Ovary (tissue), 10 donors: ENCODE measurements at places on chromosomes 12 and 14. TPM values are rescaled to one million over a fixed set of nuclear protein-coding genes. Genes with fewer than 3 reads are reported as not detected.

The OVCH1 gene
- total RNA-seq: 0.10 TPM

The ADCY4 gene
- total RNA-seq: 11.3 TPM

The TOMM20L gene
- total RNA-seq: not detected

The IL23A gene
- 0.23 TPM for total RNA-seq

The CAPRIN2 gene
- 27.8 TPM for total RNA-seq

The C12orf50 gene
- total RNA-seq: 0.28 TPM

The SLC2A13 gene
- total RNA-seq: 5.9 TPM

DNA sequence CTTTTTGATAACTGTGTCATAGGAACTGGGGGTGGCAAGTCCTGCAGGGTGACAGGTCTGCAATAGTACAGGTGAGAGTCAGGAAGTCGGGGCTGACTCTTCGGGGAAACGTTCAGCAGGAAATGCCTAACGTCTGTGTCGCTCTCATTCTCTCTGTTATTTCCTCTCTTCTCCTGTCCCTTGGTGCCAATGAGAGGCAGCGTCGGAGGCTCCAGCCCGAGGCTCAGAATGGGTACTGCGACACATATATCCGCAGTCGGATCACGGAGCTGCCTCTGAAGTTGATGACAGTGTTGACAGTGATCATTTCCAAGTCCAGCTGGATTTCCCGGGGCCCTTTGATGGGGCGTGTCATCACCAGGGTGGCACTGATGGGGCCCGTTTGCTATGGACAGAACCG, 2.7 kb upstream of the TC2N start:
- H3K27me3 ChIP-seq: no peaks in the 10 kb centered on the region
- H3K4me1 ChIP-seq: no peaks in the 10 kb centered on the region
- no peak overlapping the region for H3K27ac ChIP-seq
- no peaks in the 10 kb centered on the region for H3K36me3 ChIP-seq
- DNase-seq: no peak

DNA sequence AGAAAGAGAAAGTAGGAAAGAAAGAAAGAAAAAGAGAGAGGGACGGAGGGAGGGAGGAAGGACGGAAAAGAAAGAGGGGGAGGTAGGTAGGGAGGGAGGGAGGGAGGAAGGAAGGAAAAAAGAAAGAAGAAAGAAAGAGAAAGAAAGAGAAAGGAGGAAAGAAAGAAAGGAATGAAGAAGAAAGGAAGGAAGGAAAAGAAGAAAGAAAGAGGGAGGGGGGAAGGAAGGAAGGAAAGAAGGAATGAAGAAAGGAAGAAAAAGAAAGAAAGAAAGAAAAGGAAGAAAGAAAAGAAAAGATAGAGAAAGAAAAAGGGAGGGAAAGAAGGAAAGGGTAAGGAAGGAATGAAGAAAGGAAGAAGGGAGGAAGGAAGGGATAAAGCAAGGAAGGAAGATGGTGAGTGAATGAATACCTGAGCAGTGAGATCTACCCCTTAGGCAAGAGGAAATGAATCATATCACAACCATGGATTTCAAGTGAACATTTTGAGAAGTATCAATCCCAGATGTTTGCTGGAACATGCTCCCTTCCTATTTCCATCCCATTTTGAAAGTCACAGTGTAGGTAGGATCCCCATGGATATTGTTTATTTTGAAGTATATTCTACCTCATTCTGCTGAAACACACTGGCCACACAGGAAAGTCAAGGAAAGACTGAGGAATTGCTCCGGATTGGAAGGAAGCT, 639.4 kb upstream of the TBX3 start:
- peaks cover 6% of the 10 kb centered on the region for H3K4me1 ChIP-seq
- DNase-seq: no peak
- H3K27ac ChIP-seq: no peak overlapping the region
- no peaks in the 10 kb centered on the region for H3K27me3 ChIP-seq
- H3K36me3 ChIP-seq: no peaks in the 10 kb centered on the region

DNA sequence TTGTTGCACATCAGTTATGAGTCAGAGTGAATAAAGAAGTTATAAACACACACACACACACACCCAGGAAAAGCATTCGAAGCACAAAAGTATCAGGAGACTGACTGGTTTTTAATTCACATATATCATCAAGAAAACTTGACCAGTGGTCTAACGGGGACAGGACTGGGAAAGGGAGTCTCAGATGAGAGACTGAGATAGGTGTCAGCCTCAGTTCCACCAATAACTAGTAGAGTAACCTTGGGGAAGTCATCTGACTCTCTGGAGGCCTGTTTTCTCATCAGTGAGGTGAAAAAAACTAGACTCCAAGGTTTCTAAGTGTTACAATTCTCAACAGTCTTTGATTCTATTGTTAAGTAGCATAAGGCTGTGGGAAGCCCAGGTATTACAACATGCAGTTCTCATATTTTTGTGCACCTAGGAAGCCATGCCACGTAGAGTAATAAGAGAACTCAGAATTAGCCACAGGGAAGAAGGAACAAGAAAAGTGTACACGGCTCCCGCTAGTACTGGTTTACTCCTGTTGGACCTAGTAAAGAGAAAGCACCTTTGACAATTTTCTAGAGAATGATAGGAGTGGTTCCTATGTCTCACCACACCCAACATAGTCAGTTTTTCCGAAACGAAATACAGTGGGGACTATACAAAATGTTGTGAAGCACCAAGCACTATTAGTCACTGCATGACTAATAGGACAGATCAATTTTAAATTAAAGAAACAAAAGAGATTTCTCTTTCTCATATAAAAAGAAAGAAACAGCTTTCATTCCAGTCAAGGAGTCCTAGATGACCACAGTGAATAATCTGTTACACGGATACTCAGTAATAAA, 5.0 kb downstream of the PPTC7 start:
- no peaks in the 10 kb centered on the region for H3K36me3 ChIP-seq
- DNase-seq: no peak
- H3K27ac ChIP-seq: no peak overlapping the region
- H3K4me3 ChIP-seq: peak overlapping the region; percentile 4

GRCh38 chr12:52772188-52772587, 5.0 kb downstream of the KRT76 start:
- no peak overlapping the region for H3K27ac ChIP-seq
- H3K4me1 ChIP-seq: no peaks in the 10 kb centered on the region
- no peaks in the 10 kb centered on the region for H3K27me3 ChIP-seq
- DNase-seq: no peak
- H3K4me3 ChIP-seq: no peak overlapping the region
- no peaks in the 10 kb centered on the region for H3K36me3 ChIP-seq

DNA sequence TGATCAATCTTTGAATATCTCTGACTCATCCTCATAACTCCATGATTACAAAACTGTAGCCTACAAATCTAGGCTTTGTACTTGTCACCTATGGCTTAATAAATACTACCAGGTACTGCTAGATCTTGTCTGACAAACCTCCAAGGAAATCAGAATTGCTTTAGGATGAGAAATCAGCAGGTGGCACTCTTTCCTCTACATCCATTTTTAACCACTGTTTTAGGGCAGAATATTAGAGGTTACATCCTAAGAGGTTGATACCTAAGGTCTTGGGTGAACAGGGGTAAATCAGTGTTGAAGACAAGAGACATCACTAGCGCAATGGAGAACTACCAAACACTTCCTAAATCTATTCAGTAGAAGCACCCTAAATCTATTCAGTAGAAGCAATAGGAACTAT, 63.1 kb upstream of the SOX5 start:
- H3K4me1 ChIP-seq: no peaks in the 10 kb centered on the region
- H3K4me3 ChIP-seq: no peak overlapping the region
- H3K27ac ChIP-seq: no peak overlapping the region
- no peaks in the 10 kb centered on the region for H3K36me3 ChIP-seq

- no peak overlapping the region for H3K4me3 ChIP-seq
- H3K36me3 ChIP-seq: no peaks in the 10 kb centered on the region
- H3K27ac ChIP-seq: no peak overlapping the region
- DNase-seq: no peak
These were observed 21.1 kb upstream of the ARID2 start for GRCh38 chr12:45708363-45708762.

DNA sequence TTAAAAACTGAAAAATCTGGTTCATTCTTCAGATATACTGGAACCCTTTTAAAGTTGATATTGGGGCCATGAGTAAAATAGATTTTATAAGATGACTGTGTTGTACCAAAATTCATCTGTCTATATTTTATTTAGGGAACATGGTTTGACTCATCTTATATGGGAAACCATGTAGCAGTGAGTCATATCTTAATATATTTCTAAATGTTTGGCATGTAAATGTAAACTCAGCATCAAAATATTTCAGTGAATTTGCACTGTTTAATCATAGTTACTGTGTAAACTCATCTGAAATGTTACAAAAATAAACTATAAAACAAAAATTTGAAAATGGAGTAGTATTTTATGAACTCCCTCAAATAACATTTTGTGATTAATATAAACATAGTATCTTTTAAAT, 14.2 kb downstream of the PTGER2 start:
- DNase-seq: no peak
- no peak overlapping the region for H3K4me3 ChIP-seq
- no peaks in the 10 kb centered on the region for H3K27me3 ChIP-seq
- H3K4me1 ChIP-seq: peaks cover 5% of the 10 kb centered on the region
- no peaks in the 10 kb centered on the region for H3K36me3 ChIP-seq
